ENCODE measurements at places on chromosomes 11 and 22.
A peak's percentile ranks its signal among the peaks of the same experiment; 100 is the strongest.

DNA sequence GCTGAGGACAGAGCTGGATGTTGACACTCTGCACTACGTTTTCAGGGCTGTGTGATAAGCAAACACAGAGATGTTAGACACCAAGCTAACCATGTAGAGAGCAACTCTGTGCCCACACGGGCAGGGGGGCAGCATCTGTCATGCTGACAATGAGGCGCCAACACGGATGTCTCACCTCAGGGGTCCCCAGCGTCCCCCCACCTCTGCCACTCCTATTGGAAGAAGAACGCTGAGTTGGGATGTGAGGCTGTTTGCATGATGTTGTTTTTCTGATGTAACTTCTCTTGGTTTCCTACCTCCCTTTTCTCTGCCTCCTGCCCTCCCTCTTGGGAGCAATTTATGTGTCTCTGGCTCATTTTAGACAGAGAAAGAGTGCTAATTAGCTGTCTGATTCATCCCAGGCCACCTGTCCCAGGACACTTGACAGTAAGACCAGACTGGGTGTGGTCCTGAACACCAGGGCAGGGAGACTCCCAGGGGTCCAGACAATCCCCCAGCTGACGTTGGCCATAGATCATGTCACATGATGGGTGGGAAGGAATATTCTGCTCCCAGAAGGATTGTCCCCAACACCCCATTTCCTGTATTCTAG, 89.2 kb upstream of the NCAM1 start:
- DNase-seq, result no peak

- no peak for DNase-seq
Measured at GRCh38 chr11:58526721-58527120, 18.8 kb upstream of the OR5B21 start.

DNA sequence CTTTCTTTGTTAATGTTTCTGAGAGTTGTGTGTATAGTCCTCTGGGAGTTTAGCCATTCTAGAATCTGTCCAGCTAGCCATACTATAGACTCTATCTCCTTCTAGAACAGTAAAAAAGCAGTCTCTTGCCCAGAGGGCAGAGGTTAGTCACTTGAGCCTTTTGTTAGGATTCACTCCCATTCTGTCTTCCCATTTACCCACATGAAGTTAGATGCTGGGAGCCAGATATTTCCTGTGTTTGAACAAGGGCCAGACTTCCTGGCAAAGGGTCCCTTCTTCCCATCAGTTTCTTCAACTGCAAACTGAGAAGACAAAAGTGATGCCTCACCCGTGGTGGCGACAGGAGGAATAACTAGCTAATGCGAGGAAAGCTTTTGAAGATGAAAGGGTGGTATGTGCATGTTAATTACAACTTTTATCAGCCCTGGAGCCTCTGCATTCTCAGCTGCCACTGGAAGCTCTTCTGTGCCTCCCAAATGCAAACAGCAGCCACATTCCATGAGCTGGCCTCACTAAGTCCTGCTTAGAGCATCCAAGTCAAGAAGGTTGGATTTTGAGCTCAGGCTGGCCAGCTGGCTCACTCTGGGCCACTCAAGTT, 12.8 kb downstream of the CD44 start:
- no peak for DNase-seq

GRCh38 chr11:113304916-113305315, 9.5 kb upstream of the TTC12 start:
- no peak for DNase-seq

DNA sequence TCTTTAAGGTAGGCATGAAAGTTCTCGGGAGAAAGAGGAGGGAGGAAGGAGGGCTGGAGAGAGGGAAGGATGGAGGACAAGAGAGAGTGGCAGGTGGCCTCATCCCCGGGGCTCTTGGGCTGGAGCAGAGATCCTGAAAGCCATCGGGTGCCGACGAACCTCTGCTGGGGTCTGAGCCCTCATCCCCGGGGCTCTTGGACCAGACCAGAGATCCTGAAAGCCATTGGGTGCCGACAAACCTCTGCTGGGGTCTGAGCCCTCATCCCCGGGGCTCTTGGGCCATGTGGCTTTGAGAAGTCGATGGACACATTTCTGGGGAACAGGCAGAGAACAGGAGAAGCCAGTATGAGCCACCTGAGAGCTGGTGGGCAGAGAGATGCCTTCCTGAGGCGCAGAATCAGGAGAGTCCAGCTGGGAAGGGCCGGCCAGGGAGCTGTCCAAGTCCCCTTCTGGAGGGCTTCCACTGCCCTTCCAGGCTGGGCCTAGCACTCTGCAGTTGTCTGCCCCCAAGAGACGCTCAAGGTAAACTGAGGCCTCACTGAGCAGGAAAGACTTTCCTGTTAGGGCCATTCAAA, 1398.1 kb downstream of the BRD1 start:
- DNase-seq, result no peak

- DNase-seq, result no peak
Measured at GRCh38 chr22:29004647-29005371, 56.8 kb downstream of the C22orf31 start.

DNA sequence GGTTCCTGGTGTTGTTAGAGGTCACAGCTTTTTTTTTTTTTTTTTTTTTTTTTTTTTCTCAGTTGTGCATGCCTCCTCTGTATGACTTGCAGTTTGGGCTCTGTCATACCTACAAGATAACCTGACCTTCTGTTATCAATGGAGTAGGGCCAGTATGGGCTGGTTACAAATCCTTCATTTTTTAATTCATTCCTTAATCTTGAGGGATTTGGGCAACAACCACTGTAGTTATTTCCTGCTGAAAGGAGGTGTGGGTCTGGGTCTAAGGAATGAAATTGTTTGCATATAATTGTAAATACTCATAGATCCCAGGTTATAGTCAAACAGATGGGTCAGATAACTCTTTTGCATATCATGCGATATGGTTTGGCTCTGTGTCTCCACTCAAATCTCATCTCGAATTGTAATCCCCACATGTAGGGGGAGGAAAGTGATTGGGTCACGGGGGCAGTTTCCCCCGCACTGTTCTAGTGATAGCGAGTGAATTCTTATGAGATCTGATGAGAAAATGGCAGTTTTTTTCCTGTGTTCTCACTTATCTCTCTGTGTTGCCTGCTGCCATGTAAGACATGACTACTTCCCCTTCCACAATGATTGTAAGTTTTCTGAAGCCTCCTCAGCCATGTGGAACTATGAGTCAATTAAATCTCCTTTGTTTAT, 14.1 kb upstream of the GLYAT start:
- DNase-seq, result no peak

- peak; percentile 63 for DNase-seq
Measured at GRCh38 chr11:14380947-14381561, 22.1 kb upstream of the RRAS2 start.

DNA sequence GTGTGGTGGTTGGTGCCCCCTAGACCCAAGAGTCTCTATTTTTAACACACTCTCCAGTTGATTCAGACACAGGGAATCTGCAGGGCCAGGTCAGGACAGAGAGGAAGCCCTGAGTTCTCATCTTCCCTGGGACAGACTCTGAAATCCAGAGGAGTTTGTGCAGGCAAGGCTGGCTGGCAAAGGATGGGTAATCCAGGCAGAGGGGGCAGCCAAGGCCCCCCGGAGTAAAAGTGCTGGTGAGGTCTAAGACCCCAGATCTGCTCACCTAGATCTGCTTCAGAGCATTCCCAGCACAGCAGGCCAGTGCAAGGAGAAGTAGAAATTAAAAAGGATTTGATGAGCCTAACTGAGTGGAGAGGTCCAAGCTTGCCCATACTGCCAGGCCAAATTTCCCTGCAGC, 40.6 kb upstream of the MN1 start:
- DNase-seq, result no peak

DNA sequence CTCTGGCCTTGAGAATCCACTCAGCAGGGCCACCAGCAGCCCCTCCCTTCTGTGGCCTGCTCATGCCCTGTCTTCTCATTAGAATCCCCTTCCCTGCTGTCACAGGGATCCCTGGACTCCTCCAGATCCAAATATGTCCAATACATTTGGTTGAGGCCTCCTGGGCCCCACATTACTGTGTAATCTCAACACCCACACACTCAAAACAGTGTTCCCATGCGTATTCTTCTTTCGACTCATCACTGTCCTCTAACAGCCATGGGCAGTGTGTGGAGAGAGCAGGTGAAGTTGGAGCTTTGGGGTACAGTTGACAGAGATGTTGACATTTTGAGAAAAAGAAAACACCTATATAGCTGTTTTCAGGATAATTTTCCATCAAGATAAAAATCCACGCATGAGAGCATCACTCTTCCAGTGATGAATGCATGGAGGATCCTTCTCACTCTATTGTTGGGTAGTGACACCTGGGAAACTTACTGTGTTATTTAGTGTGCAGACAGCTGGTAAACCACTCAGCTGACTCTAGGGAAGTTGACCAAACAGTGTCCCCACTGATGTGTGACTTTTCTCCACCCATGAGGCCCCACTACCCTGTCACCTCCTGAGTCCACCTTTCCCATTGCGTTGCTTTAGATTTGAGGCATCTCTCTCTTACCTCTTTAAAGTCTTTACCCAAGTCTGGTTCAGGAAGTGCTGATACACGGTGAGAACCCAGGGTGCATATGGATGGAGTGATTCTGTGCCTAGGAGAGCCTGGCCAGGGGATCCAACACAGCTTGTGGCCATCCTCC, 28.7 kb upstream of the VPREB1 start:
- no peak for DNase-seq

DNA sequence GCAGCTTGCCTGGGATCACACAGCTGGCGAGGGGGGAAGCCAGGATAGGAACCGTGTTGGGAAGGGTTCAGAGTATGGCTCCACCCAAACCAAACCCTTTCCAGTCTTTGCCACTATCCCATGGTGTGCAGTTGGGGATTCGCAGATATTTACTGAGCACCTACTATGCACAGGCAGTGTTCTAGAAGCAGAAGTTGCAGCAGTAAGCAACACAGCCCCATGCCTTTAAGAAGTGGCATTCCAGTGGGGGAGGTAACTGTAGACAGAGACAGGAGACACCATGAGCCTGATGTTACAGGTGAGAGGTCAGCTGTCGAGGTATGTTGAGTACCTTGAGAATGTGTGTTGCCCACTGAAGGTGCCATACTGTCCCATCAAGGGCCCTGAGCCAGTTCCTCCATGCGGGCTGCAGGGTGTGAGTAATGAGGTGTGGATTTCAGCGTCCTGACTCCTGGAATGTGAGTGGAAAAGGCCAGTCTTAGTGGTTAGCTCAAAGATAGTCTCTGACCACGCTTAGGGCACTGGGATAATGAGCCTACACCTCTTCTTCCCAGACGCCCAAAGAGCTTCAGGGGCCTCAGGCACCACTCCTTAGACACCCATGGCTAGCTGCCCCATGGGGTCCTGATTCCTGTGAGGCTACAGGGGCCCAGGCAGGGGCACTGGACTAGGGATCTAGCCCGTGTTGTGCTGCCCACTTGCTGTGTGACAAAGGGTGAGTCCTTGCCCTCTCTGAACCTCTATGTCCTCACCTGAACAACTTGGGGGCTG, 71.8 kb upstream of the TP53I11 start:
- peak; percentile 37 for DNase-seq

GRCh38 chr11:62713343-62713742, 5.9 kb downstream of the GNG3 start:
- no peak for DNase-seq

DNA sequence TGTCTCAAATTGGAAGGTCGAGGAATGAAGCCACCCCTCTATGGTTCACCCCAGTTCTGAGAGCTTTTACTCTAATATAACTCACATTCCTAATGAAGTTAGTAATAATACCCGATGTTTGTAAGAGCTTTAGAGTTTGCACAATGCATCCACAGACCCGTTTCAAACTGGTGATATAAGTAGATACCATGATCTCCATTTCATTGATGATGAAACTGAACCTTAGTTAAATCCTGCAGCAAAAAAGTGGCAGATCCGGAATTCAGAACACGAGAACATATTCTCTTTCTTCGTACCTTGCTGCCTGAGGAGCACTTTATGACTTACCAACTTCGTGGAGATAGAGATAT, 757 bp upstream of the RBFOX2 start:
- DNase-seq, result no peak

- peak; percentile 7 for DNase-seq
Measured at GRCh38 chr11:60842668-60843600, 1.0 kb downstream of the CCDC86 start.

DNA sequence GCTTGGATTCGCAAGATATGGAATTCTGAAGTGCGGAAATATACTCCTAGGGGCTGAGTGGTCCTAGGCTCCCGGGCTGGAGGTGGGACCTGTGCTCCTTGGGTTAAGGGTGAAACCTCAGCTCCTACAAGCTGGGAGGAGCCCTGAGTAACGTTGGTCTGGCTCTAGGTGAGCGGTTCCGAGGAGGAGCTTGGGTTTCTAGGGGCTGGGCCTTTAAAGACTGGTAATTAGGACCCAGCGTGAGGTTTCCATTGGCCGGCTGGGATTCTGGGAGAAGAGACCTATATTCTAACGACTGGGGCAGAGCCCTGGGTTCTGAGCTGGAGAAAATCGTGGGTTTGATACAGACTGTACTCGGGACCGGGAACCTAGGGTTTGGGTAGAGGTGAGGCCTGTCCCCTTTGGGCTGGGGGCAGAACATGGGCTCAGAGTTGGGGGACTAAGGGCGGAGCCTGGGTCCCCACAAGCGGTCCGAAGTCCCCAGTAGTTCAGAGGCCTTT, 882 bp upstream of the MAP4K2 start:
- DNase-seq, result no peak

DNA sequence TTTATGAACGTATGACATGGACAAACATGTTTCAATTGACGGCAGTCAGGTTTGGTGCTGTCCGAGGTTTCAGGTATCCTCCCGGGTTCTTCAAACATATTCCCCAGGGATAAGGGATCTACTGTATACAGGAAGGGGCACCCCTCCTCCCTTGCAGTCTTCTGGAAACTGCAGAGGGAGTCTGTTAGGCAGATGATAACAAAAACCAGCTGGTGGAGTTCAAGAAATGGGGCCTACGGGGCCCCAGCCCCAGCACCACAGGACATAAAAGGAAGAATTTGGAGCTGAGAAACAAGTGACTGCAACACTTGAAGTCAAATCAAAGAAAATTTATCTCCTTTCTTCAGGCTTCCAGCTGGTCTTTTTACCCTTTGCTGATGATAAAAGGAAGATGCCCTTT, 32.1 kb downstream of the SNU13 start:
- peak; percentile 13 for DNase-seq

DNA sequence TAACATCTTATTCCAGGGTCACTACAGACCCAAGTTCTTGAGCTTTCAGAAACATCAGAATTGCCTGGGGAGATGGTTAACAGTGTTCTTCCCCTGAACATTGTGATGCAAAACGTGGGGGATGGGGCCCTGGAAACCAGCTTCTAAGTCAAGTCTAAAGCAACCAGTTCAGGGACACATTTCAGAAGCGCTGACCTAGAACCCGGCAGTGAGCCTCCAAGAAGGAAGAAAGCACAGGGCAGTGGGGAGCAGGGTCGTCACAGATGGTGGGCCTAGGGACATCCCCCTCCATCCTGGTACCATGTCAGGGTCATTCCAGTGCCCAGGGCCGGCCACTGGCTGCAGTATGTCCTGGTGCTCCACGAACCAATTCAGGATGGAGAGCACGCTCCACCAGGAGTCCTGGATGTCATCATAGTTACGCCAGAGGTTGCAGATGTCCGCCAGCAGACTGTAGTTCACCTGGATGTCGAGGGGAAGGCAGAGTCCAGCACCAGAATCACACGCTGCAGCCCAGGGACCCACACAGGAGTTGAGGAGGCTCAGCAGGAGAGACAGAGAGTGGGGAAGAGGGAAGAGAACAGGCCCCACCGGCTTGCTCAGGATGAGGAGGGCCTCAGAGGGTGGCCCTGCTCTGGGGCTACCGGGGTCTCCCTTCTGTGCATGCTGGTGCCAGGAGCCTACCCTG, 5.0 kb downstream of the NAGA start:
- DNase-seq, result no peak
